Kidney epithelial cell (primary cell): ENCODE measurements at places on chromosomes 12 and 14.

DNA sequence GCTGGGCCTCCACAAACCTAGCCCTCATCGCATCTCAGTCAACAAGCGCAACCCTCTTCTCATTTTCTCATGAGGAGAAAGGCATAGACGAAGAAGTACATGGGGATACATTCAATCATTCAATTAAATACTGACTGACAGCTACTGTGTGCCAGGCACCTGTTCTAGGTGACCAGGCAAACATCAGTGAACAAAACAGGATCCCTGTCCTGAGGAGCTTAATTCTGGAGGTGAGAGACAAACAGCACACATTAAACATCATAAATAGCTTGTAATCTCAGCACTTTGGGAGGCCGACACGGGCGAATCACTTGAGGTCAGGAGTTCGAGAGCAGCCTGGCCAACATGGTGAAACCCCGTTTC is 362 bp upstream of the ACYP1 start:
- DNase-seq, result no peak

- no peak for DNase-seq
Observed at GRCh38 chr12:76719171-76720041, 44.5 kb upstream of the ZDHHC17 start.

DNA sequence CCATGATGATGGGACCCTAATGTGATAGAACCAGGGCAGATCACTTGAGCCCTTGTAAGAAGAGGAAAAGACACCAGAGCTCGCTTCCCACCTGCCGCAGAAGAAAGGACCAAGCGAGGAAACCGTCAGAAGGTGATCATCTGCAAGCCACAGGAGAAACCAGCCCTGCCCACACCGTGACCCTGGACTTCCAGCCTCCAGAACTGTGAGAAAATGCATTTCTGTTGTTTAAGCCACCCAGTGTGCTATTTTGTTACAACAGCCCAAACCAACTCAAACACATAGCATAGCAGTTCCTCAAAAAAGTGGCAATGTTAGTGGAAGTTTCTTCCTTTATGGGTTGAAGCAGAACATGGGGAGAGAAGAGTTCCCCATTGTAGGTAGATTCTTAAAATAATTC is 107.9 kb upstream of the BCL2L14 start:
- no peak for DNase-seq

DNA sequence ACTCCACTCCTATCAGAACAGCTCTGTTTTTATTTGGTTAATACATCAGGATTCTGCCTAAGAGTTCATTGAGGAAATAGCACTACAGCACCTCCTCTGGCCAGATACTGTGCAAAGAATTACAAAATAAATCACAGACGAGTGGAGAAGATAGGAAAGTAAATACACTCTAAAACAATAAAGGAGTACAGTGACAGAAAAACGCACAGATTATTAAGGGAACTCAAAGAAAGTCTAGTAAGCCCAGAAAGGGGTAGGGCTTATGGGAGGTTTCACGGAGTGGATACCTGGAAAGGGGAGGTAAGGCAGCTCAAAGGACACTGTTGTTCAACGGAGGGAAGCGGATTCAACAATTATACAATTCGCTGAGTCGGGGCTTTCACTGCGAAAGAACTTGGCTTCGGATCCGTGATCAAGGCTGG is 5.5 kb downstream of the OR10AD1 start:
- DNase-seq, result no peak

- peak; percentile 61 for DNase-seq
Observed at GRCh38 chr12:6426882-6427671, 17.7 kb upstream of the CD27 start.

DNA sequence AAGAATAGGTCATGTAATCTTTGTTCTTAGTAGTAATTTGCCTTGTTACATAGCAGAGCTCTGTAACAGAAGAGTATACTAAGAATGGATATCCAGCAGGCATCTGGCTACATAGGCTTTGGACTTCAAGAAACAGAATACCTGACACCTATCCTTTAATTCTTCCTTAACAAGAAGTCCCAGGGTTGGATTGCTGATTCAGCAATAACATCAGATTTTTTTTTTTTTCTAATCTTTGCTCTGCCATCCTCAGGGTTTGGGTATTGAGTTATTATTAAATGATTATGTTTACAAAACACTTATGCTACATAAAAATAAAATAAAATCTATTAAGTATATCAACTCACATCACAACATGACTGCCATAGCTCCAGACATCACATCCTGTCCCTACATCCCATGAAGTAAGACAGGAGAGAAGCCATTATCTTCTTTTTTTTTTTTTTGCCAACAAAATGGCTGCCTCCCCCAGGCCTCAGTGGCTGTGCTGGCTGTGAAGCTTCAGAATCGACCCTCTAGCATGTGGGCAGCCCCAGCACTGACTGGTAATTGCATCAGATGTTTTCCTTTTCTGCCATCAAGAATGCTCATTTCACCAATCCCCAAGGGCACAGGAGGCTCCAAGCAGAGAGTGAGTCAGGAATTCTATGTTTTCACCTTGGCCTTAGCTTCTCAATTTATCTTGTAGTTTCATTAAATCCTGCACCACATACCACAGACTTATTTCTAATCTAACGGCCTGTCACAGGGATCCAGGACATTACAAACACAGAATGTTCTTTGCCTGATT is 186.2 kb downstream of the DICER1 start:
- no peak for DNase-seq

- DNase-seq, result no peak
Observed at GRCh38 chr12:64616201-64616600, 5.9 kb downstream of the RASSF3 start.

DNA sequence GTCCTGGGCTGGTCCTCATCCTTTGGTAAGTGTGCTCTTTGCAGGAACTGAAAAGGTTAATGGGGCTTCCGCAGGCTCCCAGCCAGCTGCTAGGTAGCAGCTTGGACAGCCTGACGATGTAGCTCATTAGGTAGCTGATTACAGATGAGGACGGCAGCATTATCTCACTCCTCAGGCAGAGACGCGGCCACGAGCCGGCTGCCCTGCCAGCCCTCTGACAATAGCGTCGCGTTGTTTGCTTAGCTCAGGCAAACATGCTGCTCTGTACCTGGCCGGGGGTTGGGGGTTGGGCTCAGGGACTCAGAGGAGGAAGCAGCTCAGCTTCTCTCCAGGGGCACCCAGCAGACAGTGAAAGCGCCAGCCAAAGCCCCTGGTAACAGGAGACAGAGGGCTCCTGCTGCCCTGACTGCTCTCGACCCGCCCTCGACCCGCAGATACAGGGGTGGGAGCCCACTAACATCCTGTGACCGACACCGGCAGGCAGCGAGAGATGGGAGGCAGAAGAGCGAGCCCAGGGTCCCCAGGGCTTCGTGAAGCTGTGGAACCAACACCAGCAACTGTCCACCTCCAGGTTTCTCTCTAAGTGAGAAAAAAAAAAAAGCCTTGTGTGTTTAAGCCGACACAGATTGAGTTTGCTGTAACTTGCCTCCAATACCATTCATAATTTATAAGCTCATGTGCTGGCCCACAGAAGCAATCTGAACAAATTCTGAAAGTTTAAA is 53.4 kb upstream of the DLK1 start:
- no peak for DNase-seq

DNA sequence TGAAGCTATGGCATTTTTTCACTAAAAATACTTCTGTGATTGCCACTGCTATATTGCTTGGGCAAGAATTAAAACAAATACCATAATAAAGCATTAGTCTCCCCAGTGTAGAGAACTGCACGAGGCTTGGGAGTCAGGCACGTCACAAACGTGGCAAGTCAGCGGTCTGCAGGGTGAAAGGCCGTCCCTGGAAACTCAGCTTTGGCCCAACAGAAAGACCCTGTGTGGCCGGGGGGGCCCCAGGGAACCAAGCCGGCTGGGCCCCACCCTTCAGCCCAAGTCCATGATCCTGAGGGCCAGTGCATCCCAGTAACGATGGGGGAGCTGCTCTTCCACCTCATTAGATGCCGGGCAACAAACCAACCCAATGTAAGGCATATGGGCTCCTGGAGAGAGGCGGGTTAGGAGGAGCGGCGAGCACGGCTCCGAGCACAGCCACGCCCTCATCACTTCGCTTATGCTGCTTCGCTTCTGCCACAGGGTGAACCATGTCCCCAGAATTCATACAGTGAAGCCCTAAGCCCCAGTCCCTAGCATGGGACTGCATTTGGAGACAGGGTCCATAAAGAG is 50.9 kb upstream of the GPR68 start:
- DNase-seq, result no peak
